ENCODE measurements at places on chromosomes 16 and 17. TPM values are rescaled to one million over a fixed set of nuclear protein-coding genes. Genes with fewer than 3 reads are reported as not detected.

Gene PRR15L
- total RNA-seq, result not detected

Gene HOXB8
- 0.69 TPM for total RNA-seq

Gene MYH13
- total RNA-seq, result not detected

Gene SSTR5
- not detected for total RNA-seq

Gene VWA3A
- total RNA-seq, result not detected

Gene VAMP2
- 3.2 TPM for total RNA-seq

Gene PPM1E
- 4.2 TPM for total RNA-seq

Gene KIF2B
- total RNA-seq, result not detected

Gene G6PC1
- total RNA-seq, result not detected
